Aorta (tissue), 5 donors: ENCODE measurements at places on chromosomes 6 and 20.

- no peak for DNase-seq
Observed at GRCh38 chr6:13331516-13332348, 3.4 kb upstream of the TBC1D7 start.

- no peak for DNase-seq
Observed at GRCh38 chr20:40738976-40739375, 49.9 kb upstream of the MAFB start.

DNA sequence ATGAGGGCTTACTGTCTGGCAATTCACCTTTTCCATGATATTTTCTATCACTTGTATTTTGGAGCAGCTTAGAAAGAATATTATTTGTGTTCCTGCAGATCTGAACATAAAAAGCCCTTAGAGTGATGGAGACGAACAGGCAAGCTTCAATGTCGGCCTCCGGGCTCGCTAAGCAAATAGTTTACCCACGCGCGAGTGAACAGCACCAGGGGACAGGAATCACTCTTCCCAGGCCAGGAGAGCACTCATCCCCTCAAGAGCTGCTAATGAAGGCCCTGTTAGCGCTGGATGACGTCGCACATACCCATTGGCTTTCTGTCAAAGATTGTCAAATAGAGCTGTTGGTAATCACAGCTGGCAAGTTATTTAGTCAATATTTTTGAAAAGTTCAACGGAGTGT is 395.7 kb downstream of the ZFAND3 start:
- no peak for DNase-seq

DNA sequence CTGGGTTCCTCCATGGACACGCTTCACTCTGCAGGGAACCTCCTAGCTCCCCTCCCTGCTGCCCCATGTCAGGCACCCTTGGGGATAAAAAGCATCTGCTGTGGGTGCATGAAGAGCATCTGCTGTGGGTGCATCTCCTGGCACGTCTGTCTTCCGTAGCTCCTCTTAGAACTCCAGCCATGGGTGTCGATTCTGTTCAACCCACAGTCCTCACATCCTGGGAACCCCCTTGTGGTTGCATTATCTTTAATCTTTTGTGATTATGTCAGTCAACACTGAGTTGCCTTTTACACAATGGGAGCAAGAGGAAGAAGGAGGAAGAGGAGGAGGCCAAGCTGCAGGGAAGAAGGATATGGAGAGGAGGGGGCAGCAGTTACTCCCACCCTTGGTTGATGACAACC is 24.1 kb upstream of the CCR6 start:
- no peak for DNase-seq

- DNase-seq: no peak
Observed at GRCh38 chr20:62466806-62467537, 8.8 kb downstream of the GATA5 start.

DNA sequence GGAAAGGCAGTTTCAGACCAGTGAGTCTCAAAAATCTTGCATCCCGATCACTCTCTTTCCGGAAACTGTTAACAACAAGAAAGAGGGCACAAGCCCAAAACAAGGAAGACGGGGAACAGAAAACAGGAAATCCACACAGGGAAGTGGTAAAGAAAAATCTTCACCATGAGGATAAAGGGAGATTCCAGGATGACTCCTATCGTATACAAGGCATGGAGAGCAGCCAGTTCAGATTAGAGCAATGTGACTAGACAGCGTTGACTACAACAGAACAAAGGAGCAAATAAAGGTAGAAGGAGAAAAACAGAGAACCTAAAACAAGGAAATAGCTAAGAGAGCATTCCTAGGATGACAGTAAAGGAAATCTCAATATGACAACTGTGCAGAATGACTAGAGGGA is 26.5 kb downstream of the VNN1 start:
- DNase-seq: no peak

- DNase-seq: no peak
Observed at GRCh38 chr6:24284006-24284405, 73.9 kb downstream of the DCDC2 start.

DNA sequence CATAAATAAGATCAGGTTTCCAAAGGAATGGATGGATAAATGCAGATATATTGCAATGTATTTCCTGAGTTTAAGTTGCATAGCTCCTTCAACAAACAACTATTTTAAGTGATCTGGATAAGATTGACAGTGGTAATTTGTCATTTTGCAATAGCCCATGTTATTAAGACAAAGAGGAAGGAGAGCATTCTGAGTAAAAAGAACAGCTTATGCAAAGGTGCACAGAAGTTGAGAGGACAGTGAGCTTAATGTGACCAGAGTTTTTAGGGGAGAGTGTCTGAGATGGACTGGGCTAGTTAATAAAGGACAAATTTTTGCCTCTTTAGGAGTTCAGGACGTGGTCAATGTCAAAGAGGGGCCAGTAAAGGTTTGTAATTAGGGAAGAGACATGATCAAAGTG is 48.8 kb upstream of the FBXO30 start:
- DNase-seq: no peak

GRCh38 chr6:108946695-108947094 is 98.5 kb downstream of the ARMC2 start:
- no peak for DNase-seq

- no peak for DNase-seq
Observed at GRCh38 chr20:38685853-38686473, 38.3 kb upstream of the SLC32A1 start.

- no peak for DNase-seq
Observed at GRCh38 chr6:85405853-85406198, 44.1 kb upstream of the NT5E start.

DNA sequence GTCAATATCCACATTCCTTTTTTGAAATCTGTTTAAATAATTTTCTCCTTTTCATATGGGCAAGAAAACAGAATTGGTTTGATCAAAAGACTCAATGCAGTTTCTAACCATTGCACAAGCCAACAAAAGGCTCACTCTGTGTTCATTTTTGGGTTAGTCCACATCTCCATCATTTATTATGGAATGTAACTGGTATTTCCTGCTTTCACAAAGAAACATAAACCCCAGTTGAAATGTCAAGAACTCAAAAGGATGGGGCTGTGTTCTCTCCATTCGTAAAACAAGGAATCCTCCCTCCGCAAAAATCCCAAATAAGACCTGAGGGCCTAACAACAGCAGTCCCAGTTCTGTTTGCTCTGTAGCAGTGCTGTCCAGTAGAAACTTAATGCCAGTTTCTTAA is 420.9 kb downstream of the GJA1 start:
- DNase-seq: no peak
